ENCODE measurements at places on chromosomes 5 and 9. TPM values are rescaled to one million over a fixed set of nuclear protein-coding genes. Genes with fewer than 3 reads are reported as not detected.

Gene LURAP1L
- 3.3 TPM for total RNA-seq

Gene KCNV2
- total RNA-seq: not detected

Gene ZNF474
- 0.40 TPM for total RNA-seq

Gene UGCG
- 172 TPM for total RNA-seq

Gene PSAT1
- total RNA-seq: 24.8 TPM

Gene SAPCD2
- total RNA-seq: 16.1 TPM

Gene IRX2
- total RNA-seq: 5.3 TPM

Gene MCTP1
- total RNA-seq: 16.6 TPM

Gene ADAMTSL2
- 0.32 TPM for total RNA-seq

Gene CMYA5
- 0.06 TPM for total RNA-seq

Gene NR2F1
- 16.8 TPM for total RNA-seq

Gene LHX3
- total RNA-seq: not detected

Gene ISL1
- total RNA-seq: not detected

Gene ROR2
- total RNA-seq: not detected

Gene PRDM12
- total RNA-seq: not detected

Gene SV2C
- total RNA-seq: not detected

Gene TMC1
- not detected for total RNA-seq

Gene EPB41L4B
- 2.4 TPM for total RNA-seq

Gene PTCD2
- 25.3 TPM for total RNA-seq

Gene PALM2AKAP2
- 16.5 TPM for total RNA-seq

Gene VLDLR
- 1.1 TPM for total RNA-seq

Gene CNTNAP3B
- not detected for total RNA-seq

Gene RANBP6
- 32.3 TPM for total RNA-seq

Gene MEGF10
- 21.0 TPM for total RNA-seq

Gene PCDH12
- total RNA-seq: under 0.01 TPM

Gene CCDC152
- under 0.01 TPM for total RNA-seq

Gene FCN2
- not detected for total RNA-seq

Gene CATSPER3
- total RNA-seq: 0.11 TPM

Gene LRRC14B
- total RNA-seq: not detected

Gene DCAF12
- 21.7 TPM for total RNA-seq

Gene CYSRT1
- 4.4 TPM for total RNA-seq

Gene PCDHB4
- total RNA-seq: 1.9 TPM

Gene JAKMIP2
- total RNA-seq: 0.52 TPM

Gene GABRG2
- not detected for total RNA-seq

Gene FAM170A
- 0.32 TPM for total RNA-seq

Gene FLT4
- 3.2 TPM for total RNA-seq

Gene PRSS3
- not detected for total RNA-seq

Gene GABRP
- total RNA-seq: 0.06 TPM

Gene MED10
- 19.6 TPM for total RNA-seq

Gene OR1N2
- not detected for total RNA-seq

Gene PCDHGA7
- total RNA-seq: 0.57 TPM

Gene ADCY2
- not detected for total RNA-seq

Gene PCDHGC3
- 96.0 TPM for total RNA-seq

Gene PCA3
- total RNA-seq: 0.29 TPM

Gene LOX
- 26.4 TPM for total RNA-seq

Gene PPP3R2
- not detected for total RNA-seq

Gene SLC12A7
- 2.5 TPM for total RNA-seq

Gene MACIR
- 15.3 TPM for total RNA-seq

Gene TAF11L10
- total RNA-seq: not detected

Gene CTSV
- 8.1 TPM for total RNA-seq

Gene GLRA1
- total RNA-seq: not detected

Gene PAEP
- not detected for total RNA-seq

Gene RNF208
- not detected for total RNA-seq

Gene SLC45A2
- total RNA-seq: 0.19 TPM

Gene PCDHB11
- total RNA-seq: 0.77 TPM

Gene GRM6
- not detected for total RNA-seq

Gene N4BP3
- 0.13 TPM for total RNA-seq

All from LHCN-M2 (cell line).